ENCODE measurements at places on chromosomes 5 and 9.

- DNase-seq, result no peak
These were observed 7.0 kb downstream of the DIPK1B start for GRCh38 chr9:136719195-136719880.

DNA sequence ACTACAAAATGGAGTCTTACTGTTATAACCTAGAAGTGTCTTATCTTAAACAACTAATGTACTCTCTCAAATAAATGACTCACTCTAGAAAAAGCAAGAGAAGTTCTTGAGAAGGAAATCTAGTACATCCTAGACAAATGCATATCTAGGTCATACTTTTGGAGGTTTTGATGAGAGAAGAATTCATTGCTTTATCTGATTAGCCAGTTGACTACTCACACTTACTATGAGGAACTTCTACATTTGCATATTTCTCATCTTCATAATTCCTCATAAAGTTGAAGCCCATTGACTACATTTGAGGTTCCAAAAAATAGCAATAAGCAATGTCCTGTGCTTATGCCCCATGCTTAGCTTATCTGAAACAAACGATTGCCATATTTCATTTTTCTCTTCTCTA is 2.8 kb downstream of the JAKMIP2 start:
- no peak for DNase-seq

DNA sequence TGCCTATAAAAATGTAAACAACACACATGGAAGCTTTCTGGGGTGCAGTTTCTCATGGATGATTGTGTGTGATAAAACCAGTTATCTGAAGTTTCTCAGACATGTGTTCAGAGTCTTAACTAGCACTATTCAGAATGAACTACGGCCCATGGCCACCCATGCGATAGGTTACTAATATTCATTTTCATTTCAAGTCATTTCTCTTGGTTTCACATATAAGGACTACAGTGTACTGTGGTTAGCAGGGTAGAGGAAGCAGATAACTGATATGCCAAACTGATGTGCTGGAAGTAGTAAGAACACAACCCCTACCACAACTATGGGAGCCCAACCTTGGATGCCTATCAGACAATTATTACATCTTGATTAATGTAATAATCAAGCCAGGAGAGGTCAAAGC is 372.1 kb downstream of the DTWD2 start:
- no peak for DNase-seq

- DNase-seq, result no peak
These were observed 107.1 kb downstream of the CTNND2 start for GRCh38 chr5:11797132-11797531.

- no peak for DNase-seq
These were observed 148.7 kb downstream of the CDK5RAP2 start for GRCh38 chr9:120431268-120431667.

DNA sequence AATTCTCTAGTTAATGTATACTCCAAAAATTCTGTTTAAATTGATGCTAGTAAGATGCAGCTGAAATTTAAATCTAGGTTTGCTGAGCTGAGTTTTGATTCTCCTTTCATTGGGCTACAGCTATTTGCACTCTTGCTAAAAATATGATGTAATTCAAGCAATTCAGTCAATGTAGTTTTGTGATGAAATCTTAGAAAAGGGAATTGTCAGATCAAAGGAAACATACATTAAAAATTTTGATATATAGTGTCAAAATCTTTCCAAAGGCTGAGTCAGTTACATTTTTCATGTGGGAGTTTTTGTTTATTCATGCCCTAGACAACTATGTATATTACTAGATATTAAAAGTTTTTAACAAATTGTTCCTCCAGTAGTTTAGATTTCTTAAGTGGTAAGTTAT is 334.9 kb upstream of the DAB2 start:
- DNase-seq, result no peak
